ENCODE measurements at places on chromosomes 16 and 17. TPM values are rescaled to one million over a fixed set of nuclear protein-coding genes. Genes with fewer than 3 reads are reported as not detected.

Gene NXPH3
- total RNA-seq = 1.0 TPM

Gene CBFA2T3
- 57.6 TPM for total RNA-seq

Gene KRT27
- total RNA-seq = not detected

Gene SLC16A11
- total RNA-seq = not detected

GRCh38 chr16:85924675-85925074 is 25.7 kb downstream of the IRF8 start:
- H3K36me3 ChIP-seq = peaks cover 24% of the 10 kb centered on the region
- H3K27ac ChIP-seq = peak overlapping the region; percentile 31
- no peak overlapping the region for H3K4me3 ChIP-seq

- no peak for DNase-seq
- H3K36me3 ChIP-seq = no peaks in the 10 kb centered on the region
- H3K27me3 ChIP-seq = no peaks in the 10 kb centered on the region
These were observed 113.0 kb downstream of the LITAF start for GRCh38 chr16:11473728-11474127.

GRCh38 chr17:43698678-43699437 is 37.1 kb upstream of the MEOX1 start:
- DNase-seq = no peak
- H3K4me3 ChIP-seq = no peak overlapping the region
- no peaks in the 10 kb centered on the region for H3K36me3 ChIP-seq
- H3K27ac ChIP-seq = no peak overlapping the region
- peaks cover 13% of the 10 kb centered on the region for H3K27me3 ChIP-seq
- peaks cover 10% of the 10 kb centered on the region for H3K4me1 ChIP-seq

GRCh38 chr16:66849021-66849420 is 4.8 kb downstream of the CA7 start:
- no peak overlapping the region for H3K27ac ChIP-seq
- peaks cover 14% of the 10 kb centered on the region for H3K4me1 ChIP-seq
- peaks cover 5% of the 10 kb centered on the region for H3K27me3 ChIP-seq
- H3K4me3 ChIP-seq = no peak overlapping the region

- no peaks in the 10 kb centered on the region for H3K36me3 ChIP-seq
- no peak overlapping the region for H3K4me3 ChIP-seq
- H3K27me3 ChIP-seq = no peaks in the 10 kb centered on the region
- H3K27ac ChIP-seq = no peak overlapping the region
- DNase-seq = peak; percentile 66
These were observed 15.3 kb downstream of the NLK start for GRCh38 chr17:28057731-28058246.

DNA sequence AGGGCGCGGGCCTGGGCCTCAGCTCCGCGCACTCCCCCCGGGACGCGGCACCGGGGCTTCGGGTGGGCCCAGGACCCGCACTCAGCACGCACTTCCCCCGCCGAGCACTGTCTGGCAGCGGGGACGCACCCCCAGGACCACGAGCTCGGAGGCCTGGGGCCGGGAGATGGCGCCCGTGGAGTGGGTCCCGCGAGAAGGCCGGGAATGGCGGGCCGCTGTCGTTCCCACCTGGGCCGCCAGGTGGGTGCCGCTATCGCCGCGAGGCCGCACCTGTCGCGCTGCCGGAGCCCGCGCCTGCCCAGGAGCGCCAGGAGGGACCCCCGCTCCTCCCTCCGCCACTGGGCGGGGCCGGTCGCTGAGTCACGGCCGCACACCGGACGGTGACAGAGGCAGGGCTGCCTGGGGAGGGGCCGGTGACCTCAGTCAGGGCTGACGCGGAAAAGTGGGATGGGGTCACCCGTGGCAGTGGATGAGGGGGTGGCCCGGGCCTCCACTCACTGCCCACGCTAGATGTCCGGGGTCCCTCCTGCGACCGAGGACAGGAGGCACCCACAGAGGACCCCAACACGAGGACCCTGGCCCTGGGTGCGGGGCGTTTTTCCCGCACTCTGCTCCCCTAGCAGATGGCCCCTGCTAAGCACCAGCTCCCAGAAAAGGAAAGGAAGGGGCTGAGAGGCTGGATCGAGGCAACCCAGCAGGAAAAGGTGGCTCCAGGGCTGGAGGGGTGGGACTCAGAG is 6.9 kb upstream of the ACTG1 start:
- H3K27me3 ChIP-seq = peaks cover 17% of the 10 kb centered on the region
- H3K4me1 ChIP-seq = peaks cover 65% of the 10 kb centered on the region
- no peaks in the 10 kb centered on the region for H3K36me3 ChIP-seq
- peak overlapping the region; percentile 90 for H3K4me3 ChIP-seq

GRCh38 chr16:22098405-22099255 is 6.3 kb downstream of the VWA3A start:
- peak; percentile 72 for DNase-seq
- no peaks in the 10 kb centered on the region for H3K27me3 ChIP-seq
- no peaks in the 10 kb centered on the region for H3K4me1 ChIP-seq

DNA sequence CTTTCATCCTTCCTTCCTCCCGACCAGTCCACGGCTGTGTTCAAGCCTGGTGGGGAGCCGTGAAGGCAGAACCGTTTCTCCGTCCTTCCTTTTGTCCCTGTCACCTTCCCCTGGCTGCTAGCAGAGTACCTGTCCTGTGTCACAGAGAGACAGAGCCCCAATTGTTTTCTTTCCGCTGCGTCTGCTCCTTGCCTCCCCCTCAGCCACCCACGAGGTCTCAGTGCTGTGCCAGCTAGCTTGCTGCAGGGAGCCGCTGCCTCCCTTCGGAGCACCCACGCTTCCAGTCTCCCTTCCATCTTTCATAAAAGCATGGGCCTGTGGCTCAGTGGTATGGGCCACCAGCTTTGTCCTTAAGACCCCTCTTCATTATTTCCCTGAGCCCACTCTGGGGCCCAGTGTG is 62.2 kb downstream of the MPRIP start:
- no peak overlapping the region for H3K27ac ChIP-seq
- no peak overlapping the region for H3K4me3 ChIP-seq
- peaks cover 32% of the 10 kb centered on the region for H3K36me3 ChIP-seq
- H3K27me3 ChIP-seq = no peaks in the 10 kb centered on the region

- no peak overlapping the region for H3K27ac ChIP-seq
- H3K4me1 ChIP-seq = peaks cover 23% of the 10 kb centered on the region
- peaks cover 15% of the 10 kb centered on the region for H3K36me3 ChIP-seq
- DNase-seq = no peak
These were observed 13.9 kb downstream of the JPT2 start for GRCh38 chr16:1691956-1692355.

GRCh38 chr17:36034127-36034526 is 16.4 kb upstream of the CCL23 start:
- no peak overlapping the region for H3K4me3 ChIP-seq
- H3K27ac ChIP-seq = no peak overlapping the region
- DNase-seq = no peak
- H3K36me3 ChIP-seq = no peaks in the 10 kb centered on the region
- no peaks in the 10 kb centered on the region for H3K27me3 ChIP-seq

GRCh38 chr17:36856903-36857381 is 80.3 kb upstream of the LHX1 start:
- no peaks in the 10 kb centered on the region for H3K36me3 ChIP-seq
- H3K4me3 ChIP-seq = no peak overlapping the region
- peaks cover 4% of the 10 kb centered on the region for H3K4me1 ChIP-seq
- peak; percentile 24 for DNase-seq

All from stomach (tissue), 19 donors.